Endodermal cell (in vitro differentiated cells): ENCODE measurements at places on chromosomes 11 and 22.

DNA sequence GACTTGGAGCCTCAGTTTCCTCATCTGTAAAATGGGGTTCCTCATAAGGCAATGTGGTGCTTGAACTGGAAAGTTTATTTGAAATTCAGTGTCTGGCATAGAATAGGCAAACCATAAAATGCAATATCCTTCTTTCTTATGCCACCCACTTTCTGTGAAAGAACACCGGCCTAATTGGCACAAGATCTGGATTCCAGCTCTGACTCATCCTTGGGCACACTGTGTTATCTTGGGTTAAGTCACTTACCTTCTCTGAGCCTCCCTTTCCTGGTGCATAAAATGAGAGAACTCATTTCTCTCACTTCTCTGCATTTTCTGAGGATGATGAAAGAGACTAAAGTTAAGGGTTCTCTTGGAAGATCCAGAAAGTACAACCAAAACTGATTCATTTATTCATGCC, 5.1 kb downstream of the INSC start:
- DNase-seq: no peak

DNA sequence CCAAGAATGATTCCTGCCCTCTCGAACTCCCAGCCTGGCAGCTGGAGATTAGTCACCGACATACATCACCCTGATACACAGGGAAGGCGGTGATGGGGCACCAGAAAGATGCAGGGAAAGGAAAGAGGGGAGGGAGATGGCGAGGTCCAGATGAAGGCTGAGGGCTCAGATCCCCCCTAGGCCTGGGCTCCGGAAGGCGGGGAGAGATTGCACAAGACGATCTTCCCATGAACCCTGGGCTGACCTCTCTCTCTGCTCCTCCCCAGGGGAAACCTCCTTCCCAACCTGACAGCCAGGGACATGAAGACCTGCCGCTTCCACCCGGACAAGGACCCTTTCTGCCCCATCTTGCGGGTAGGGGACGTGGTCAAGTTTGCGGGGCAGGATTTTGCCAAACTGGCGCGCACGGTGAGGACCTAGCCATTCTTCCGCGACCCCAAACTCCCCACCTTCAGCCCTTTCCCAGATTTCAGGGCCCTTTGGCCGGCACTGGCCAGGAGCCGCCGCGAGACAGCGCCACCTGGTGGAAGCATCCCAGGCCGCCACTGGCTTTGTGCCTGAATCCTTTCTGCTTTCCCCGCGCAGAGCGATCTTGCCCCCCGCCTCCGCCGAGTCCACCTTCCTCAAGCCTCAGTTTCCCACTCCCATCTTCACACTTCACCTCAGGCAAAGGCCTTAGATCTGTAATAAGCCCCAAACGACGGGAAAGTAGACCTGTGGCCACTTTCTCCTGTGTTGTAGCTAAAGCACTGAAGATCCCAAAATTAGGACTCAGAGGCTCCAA, 11.5 kb downstream of the P2RX3 start:
- DNase-seq: peak; percentile 94

DNA sequence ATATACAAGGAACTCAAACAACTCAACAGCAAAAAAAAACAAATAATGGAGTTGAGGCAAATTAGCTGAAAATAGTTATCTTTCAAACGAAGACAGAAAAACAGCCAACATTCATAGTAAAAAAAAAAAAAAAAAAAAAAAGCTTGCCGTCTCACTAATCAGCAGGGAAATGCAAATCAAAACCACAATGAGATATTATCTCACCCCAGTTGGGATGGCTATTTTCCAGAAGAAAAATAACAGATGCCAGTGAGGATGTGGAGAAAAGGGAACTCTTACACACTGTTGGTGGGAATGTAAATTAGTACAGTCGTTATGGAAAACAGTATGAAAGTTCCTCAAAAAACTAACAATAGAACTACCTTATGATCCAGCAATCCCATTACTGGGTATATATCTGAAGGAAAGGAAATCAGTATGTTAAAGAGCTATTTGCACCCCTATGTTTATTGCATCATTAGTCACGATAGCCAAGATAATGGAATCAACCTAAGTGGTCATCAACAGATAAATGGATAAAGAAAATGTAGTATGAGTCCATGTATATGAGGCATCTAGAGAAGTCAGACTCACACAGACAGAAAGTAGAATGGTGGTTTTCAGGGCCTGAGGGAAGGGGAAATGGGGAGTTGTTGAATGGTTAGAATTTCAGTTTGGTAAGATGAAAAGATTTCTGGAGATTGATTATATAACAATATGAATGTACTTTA, 56.0 kb downstream of the USP35 start:
- no peak for DNase-seq

- no peak for DNase-seq
Observed at GRCh38 chr11:124667601-124668000, 5.9 kb downstream of the SIAE start.

GRCh38 chr11:64019106-64020037, 16.4 kb upstream of the FLRT1 start:
- DNase-seq: no peak

DNA sequence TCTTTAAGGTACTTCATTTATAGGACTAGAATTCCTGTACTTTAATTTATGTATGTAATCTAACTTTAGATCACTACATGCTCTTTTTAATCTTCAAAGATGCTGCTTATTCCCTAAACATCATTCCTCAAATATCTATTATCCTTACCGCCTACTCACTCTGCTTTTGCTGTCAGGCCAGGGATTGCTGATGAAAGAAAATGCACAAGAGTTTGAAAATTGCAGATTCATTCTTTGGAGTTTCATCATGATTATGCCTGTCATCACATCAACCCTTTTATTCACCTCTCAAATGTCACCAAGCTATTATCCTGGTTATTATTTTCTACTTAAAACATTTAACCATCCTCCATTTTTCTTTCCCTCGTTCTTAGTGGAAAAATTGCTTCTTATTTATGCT, 802.7 kb downstream of the METTL15 start:
- DNase-seq: no peak

- DNase-seq: no peak
Observed at GRCh38 chr11:88357323-88358039, 19.9 kb upstream of the CTSC start.

DNA sequence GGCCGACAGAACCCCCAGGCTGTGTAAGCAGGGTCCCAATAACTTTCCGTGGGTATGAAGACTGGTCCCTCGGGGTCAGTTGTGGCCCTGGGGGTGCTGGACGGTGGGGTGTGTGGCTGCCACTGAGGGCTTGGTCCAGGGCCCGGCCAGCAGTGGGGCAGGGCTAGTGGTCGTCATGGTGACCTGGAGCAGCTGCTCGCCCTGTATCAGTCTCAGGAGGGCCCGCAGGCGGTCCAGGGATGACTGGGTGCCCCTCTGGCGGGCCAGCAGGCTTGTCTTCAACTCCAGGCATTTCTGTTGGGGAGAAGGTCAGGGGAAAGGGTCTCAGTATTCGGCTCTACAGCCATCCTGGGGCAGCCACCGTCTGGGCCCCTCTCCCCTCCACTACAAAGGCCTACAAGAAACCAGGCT, 126.8 kb downstream of the PHF21B start:
- peak; percentile 24 for DNase-seq

- no peak for DNase-seq
Observed at GRCh38 chr11:110989428-110990133, 255.9 kb upstream of the POU2AF2 start.

DNA sequence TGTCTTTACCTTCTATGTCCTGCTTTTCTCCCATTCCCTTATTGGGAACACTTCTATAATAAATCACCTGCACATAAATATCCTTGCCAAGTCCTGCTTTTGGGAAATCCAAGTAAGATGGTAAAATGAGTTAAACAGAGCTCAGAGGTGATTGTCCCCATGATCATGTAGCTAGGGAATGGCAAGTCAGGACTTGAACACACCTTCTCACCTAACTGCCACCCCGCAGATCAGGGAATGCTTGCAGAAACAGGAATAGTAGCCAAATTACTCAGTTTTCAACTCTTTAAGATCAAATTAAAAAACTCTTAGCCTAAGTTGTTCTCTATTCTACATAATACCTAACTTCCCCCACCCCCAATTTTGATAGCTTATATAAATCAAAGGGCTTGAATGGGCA, 16.0 kb downstream of the OOSP3 start:
- DNase-seq: no peak

DNA sequence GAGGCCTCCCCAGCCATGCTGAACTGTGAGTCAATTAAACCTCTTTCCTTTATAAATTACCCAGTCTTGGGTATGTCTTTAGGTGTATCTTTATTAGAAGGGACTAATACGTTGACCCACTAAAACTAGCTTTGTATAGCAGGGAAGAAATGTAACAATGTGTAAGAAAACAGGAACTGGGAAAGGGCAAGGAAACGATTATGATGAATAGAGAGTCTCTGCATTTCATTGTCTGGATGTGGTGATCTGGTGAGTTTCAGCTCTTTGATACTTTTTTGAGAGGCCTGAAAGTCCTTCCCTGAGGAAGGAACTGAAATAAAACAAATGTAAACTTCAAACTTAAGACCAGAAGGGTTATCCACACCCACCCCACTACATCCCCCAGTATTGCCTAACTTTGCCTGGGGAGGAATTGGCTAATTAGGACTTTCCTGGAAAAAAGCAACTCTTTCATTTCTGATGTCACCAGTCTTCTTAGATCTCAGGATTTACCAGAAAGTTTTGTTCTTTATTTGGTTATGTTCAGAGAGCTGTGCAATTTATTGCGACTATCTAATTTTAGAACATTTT, 119.0 kb downstream of the LDLRAD3 start:
- DNase-seq: no peak

DNA sequence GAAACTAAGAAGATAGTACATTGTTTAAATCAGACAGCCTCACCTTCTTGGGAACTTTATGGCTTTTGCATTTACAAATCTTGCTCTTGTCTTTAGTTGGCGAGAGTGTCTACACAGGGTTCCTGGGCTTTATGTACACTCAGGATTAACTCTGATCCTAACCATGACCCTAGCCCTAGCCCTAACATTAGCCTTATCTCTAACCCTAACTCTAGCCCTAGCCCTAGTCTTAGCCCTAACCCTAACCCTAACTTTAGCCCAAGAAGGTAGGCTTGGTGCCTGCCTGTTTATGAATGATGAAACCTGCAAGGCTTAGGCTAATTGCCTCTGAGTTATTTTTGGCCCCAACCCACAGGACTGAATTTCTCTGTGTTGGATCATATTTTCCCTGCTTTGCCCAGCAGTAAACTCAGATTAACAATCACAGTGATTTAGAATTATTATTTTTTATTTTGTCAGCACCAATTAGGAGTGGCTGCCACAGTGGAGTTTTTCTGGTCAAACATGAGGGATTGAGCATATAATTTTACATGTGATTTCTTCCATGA, 44.1 kb upstream of the OR9Q1 start:
- no peak for DNase-seq

DNA sequence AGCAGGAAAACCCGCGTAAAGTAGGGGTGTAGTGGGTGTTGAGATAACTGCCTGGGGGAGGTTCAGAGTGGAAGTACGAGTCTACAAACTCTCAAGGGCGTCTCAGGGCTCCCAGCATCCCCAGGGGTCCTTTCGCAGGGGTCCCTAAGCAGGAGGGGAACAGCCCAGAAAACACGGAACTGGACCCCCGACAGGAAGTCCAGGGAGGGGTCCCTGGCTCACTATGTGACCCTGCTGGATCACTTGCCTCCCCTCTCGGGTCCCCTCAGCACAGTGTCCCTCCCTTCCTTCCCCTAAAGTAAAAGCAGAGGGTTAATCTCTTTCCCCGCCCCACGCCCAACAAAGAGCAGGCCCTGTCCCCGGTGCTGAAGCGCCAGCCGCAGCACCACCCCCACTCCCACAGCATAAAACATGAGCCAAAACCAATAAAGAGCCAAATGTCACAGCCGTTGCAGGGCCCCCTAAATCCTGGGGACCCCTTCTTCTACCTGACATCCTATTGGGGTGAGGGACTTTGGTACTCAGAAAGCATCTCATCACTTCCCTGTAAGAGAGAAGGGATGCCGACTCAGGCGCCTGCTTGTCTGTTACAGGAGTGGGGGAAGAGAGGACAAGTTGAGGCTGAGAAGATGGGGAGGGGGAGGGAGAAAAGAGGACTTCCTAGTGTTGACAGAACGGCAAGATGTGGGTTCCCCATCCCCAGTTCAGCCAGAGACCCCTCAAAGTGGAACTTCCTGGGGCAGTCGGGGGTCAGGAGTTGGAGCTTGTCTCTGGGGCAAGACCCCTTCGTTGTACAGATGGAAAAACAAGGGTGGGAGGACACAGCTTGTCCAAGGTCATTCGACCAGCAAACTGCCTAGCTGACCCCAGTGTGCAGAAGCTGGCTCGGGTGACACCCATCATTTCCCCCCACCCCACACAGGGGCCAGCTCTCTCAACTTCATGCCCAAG, 1.4 kb upstream of the NEFH start:
- DNase-seq: peak; percentile 85

DNA sequence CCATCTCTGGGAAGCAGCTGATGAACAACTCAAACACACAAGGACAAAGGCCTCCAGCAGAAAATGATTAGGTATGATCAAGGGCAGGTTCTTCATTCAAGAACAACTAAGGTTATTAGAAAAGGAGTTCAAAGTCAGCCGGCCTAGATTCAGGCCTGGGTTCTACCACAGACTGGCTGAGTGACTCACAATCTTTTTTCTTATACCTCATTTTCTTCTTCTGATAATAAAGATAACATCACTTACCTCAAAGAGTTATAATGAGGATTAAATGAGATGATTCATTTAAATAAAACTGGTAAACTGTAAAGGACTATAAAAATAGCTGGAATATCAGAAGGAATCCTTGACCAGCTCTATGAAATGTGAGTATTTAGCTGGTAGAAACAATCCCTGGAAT, 49.3 kb upstream of the PPP2R1B start:
- no peak for DNase-seq

GRCh38 chr11:10584071-10584501, 15.6 kb upstream of the LYVE1 start:
- no peak for DNase-seq
